Stimulated activated CD4-positive, alpha-beta T cell treated with anti-CD3 and anti-CD28 coated beads, TNF-alpha, amount 100 ng/mL, for 4 hours (primary cell): ENCODE measurements at places on chromosomes 2 and 18.

DNA sequence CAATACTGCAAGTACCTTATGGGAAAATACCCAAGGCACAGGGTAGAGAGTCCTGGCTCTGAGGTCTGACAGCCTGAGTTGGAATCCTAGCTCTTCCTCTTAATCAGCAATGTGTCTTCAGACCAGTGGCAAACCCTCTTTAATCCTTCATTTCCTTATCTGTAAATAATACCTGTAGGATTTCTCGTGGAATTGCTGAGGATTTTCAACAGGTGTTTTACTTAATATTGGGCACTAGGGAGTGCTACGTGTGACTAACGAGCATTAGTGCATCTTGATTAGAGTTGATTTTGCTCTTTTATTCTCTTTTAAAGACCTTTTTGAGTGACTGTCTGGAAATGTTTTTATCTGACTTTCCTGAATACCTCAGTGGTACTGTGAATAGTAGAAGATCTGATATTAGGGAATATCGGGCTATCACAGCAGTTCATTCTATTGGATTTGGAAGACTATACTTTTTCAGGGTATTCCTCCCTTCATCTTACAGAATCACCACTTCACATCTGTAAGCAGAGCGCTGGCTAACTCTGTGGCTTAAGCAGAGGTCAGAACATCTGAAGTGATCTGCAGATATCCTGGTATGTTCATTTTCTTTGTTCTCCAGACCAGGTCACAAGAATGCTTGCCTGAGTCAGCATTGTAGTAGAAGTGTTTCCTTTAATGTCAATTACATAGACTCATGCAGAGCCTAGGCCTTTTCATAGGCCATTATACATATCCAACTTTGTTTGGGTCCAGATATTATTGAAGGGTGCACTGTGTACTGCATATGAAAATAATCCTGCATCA lies 49.1 kb downstream of the ARHGAP28 start:
- no peak for DNase-seq

- no peak for DNase-seq
These were observed 76.6 kb downstream of the TLK1 start for GRCh38 chr2:171084128-171084527.

GRCh38 chr2:34815052-34815741 lies 1216.1 kb upstream of the FAM98A start:
- no peak for DNase-seq

DNA sequence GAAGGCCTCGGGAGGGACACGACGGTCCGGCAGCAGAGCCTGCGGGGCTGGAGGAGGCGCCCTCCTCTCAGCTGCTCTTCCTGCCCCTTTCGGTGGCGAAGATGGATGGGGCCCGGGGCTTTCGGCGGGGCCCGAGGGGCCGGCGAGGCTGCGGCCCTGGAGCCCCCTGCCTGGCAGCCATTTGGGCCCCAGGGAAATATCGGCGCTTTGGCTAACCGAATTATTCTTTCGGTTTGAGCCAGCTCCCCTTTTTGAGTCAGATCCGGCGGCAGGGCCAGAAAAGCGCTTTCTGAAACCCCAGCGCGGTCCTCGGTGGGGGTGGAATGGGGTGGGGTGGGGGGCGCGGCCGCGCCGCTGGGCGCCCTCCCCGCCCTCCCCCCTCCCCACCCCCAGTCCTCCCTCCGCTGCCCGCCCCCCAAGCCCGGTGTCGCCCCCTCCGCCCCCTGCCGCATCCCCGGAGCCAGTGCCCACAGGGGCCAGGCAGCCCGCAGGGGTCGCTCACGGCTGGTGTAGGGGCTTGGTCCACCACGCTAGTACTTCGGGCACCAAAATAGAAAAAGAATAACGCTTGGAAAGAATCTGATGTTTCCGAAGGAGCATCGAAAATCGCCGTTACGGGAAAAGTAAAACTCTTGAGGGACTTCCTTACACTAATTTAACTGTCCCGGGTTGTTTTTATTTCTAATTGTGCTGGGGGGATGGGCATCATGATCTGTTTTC lies 9.1 kb upstream of the ARID5A start:
- peak; percentile 47 for DNase-seq

- DNase-seq = no peak
These were observed 3.7 kb downstream of the PLEK start for GRCh38 chr2:68368654-68369336.

DNA sequence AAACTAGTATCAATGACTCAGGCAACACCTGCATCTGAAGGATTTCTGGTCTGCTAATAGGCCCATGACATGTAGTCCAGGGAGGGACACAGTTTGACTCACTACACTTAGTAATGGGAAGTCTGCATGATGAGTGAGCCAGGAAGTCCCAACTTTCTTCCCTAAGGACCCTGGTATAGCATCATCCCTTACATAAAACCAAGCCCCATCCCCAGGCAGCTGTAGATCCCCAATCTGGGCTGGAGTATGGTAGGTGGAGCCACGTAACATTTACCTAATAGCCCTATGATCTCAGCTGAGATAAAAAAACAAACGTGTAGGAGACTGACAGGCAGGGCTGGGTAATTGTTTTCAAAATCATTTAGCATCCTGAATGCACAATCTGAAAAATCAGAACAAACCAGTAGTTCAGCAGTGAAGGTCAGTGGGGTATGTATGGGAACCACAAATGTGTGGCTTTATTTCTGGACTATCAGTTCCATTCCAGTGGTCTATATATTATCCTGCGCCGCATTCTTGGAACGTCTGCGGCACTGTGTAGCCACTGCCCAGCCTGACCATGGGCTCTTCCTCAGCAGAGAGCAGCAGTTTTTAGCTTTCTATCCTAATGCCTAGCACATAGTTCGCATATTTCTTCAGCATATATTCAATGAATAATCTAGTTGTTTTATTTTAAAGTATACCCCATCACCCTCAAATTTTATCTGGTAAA lies 33.5 kb downstream of the EPB41L3 start:
- DNase-seq = no peak

GRCh38 chr2:128442053-128442751 lies 123.5 kb upstream of the HS6ST1 start:
- no peak for DNase-seq

DNA sequence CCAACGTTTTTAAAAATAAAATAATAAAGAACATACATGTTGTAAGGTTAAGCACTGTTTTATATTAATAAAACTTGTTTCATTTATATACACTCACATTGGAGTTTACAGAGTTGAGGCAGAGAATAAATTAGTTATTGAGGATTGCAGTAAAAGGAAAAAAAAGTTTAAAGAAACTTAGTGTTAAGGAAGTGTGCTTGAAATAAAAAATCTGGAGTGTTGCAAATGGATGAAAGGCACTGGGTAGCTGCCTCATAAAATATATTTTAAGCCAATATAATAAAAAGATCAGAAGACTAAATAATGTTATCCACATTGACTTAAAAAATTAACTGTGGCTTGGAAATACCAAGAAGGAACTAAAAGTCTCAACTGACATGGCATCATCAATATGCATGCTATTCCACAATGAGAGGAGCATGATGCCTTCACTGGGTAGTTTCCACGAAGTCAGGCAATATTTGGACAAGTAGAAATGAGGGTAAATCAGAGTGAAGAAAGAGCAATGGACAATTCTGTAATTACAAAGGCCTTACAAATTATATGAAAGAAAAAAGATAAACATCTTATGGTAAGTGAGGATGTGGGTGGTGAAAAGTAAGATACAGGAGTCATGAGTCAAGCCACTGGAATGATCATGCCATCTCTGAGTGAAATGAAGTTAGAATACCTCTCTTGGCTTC lies 2.5 kb downstream of the GALNT3 start:
- no peak for DNase-seq

GRCh38 chr2:25960920-25961319 lies 21.4 kb downstream of the KIF3C start:
- DNase-seq = no peak
